ENCODE measurements at places on chromosomes 13 and 19.

GRCh38 chr19:42074513-42075363 lies 1.2 kb upstream of the ZNF574 start:
- no peak for DNase-seq

- DNase-seq: no peak
Observed at GRCh38 chr19:3459089-3459881, 21.0 kb downstream of the SMIM24 start.

- no peak for DNase-seq
Observed at GRCh38 chr19:51386882-51387520, 773 bp downstream of the LIM2 start.

DNA sequence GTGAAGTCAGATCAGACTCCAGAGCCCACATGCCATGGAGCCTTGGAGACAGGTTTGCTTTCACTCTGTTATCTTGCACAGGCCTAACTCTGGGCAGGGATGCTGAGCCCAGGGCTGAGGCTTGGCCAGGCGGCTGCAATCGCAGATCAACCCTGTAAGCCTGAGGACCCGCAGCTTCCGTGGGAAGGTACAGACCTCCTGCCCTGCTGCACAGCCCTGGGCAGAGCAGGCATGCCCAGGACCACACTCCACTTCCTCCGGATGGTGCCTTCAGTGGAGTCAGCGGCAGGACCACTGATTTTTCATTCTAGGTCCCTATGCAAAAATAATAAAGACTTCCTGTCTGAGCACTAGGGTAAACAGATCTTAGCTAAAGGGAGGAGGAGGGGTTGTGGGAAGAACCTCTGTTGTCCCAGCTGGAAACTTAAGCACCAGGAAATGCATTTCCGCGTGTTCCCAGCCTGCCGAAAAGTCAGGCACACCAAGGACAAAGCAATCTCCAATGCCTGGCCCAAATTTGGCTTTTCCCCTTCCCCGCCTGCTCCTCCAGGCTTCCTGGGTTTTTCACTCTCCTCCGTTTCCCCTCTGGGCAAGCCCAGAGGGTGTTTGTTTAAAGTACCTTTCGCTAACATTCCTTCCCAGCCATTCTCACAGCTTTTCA lies 87.3 kb downstream of the KCTD15 start:
- DNase-seq: no peak

GRCh38 chr13:95050800-95051615 lies 250.2 kb downstream of the ABCC4 start:
- no peak for DNase-seq

DNA sequence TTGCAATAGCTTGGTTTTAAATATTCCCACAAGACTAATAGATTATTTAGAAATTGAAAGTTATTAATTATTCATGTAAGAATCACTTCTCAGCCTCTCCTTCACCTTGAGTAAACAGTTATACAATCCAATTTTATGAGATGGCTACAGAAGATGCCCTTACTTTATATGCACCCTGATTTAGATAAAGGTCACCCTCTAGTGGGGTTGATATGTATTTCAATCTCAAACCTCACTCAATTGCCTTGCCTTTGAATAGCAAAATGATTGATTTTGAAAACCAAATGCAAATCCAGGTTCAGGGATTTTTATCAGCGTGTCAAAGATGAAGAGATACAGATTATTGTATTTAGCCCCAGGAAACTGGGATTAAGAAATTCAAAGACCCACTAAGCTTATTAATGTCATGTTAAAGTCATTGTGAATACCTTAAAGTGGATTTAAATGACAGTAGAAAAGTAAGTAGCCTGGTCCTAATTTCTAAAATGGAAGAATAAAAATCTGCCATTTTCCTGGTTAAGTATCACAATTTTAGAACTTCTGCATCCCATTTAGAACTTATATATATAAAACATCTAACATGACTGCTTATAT lies 305.1 kb downstream of the ITGBL1 start:
- DNase-seq: no peak

DNA sequence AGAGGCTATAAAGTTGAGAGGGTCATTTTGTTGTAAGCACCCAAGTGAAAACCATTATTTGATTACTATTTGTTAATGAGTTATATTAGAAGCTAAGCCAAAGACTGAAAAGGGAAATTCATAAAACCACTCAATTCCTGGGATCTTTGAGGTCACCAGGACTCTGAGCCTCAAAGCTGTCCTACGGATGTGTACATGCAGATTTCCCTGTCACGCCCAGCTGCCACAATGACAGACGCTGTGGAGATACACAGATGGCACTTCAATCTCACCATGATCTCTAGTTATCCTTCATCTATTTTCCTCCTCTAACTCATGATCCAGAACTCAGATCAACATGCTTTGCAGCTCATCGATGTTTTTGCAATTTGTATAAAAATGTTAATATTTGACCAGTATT lies 403.5 kb upstream of the MIR17HG start:
- DNase-seq: no peak

Data from activated CD8-positive, alpha-beta memory T cell treated with anti-CD3 and anti-CD28 coated beads for 4 hours (primary cell).